ENCODE measurements at places on chromosomes 2 and 18.

DNA sequence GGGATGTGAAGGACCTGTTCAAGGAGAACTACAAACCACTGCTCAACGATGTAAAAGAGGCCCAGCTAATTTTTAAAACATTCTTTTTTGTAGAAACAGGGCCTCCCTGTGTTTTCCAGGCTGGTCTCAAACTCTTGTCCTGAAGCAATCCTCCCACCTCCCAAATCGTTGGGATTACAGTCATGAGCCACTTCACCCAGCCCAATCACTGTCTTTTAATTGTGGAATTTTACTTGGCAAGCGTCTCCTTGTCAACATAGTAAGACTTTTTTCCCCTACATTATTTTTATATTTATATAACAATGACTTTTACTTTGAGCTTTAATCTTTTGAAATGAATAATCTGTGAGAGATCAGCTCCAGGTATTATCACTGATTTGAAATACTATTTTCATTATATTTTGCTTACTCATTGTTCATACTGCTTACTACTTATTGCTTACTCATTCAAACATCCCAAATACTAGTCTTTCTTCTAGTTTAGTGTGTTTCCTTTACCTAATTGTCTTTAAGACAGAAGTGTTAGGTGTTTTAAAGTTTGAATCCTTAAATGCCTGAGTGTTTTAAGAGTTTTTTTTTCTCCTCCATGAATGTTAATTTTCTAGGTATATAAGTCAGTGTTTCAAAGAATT is 48.9 kb downstream of the PTPN4 start:
- no peak for DNase-seq

DNA sequence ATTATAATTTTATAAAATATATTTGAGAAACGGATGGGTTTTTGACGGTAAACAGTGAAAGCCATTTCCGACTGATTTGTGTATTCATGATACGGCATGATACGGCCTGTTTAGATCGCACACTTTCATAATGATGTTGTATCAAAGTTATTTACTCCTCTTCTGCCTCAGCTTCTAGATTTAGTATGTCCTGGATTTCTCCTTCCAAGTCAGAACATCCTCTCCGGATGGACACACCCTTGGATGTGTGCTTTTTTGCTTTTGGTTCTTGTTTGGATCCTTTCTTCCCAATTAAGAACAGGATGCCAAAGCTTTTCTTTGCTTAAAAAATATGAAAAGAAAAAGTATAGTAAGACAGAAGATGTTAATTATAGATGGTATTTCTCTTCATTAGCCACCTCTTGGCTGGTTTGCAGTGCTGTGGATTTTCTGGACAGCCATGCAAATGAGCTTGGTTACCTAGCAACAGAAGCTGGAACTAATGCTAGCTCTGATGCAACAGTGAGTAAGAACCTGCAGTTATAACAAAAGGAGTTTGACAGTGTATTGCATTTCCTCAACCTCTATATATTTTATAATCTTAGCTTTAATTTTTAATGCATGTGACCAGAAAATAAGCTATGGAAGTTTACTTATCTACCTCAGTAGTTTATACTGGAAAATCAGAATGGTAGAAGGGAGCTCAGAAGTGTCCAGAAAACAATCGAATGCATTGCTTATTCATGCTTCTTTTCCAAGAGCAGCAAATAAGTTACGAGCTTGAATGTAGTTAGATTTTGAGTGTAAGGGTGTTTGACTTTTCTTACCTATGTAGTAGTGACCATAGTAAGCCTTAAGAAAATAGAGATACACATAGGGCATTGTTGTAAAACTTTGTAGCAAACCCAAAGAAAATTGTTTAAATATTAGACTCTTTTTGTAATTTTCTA is 27.9 kb downstream of the RMND5A start:
- DNase-seq = peak; percentile 54

- DNase-seq = no peak
These were observed 83.5 kb upstream of the RAB12 start for GRCh38 chr18:8525692-8526091.

- no peak for DNase-seq
These were observed 10.7 kb upstream of the RPL31 start for GRCh38 chr2:100991404-100991773.

DNA sequence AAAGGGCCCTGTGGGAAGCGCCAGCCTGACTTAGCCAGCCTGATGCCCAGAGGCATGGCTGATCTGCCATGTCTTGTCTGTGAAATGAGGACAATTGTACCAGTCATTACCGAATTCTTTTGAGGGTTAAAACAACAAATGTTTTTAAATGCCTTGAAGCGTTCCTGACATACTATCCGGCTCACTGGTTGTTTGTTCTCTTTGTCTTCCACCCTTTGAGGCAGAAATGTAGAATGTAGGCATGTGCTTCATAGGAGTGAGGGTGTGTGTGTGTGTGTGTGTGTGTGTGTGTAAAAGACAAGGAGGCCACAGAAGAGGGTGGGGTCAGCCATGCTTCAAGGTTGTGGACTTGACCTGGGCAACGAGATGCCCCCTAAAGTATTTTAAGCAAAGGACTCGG is 35.5 kb downstream of the TGFBRAP1 start:
- DNase-seq = no peak
